T-helper 1 cell (primary cell): ENCODE measurements at places on chromosomes 16 and 17.

DNA sequence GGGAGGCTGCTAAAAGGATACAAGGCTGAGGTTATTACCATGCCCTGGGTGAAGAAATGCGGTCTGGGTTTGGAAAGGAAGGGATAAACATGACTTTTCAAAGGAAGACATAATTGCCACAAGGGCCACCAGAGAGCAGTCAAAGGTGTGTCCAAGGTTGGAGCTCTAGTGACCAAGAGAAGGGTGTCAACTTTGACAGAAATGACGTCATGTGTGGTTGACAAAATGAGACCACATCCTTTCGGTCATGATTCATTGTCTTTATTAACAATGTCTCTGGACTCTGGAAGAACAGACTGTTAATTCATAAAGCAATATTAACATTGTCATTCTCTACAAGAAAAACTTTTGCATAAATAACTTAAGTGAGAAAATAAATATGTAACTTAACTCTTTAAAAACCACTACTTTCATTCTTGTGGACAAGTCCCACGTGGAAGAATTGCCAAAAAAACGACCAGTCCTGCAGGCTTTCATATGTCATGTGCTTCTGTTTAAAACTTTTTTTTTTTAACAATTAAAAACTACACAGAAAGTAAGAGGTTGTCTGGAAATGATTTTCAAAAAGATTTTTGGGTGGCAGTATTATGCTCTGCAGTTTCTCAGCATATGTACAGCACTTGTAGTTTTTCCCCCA, 5.0 kb downstream of the SOST start:
- no peak for DNase-seq

DNA sequence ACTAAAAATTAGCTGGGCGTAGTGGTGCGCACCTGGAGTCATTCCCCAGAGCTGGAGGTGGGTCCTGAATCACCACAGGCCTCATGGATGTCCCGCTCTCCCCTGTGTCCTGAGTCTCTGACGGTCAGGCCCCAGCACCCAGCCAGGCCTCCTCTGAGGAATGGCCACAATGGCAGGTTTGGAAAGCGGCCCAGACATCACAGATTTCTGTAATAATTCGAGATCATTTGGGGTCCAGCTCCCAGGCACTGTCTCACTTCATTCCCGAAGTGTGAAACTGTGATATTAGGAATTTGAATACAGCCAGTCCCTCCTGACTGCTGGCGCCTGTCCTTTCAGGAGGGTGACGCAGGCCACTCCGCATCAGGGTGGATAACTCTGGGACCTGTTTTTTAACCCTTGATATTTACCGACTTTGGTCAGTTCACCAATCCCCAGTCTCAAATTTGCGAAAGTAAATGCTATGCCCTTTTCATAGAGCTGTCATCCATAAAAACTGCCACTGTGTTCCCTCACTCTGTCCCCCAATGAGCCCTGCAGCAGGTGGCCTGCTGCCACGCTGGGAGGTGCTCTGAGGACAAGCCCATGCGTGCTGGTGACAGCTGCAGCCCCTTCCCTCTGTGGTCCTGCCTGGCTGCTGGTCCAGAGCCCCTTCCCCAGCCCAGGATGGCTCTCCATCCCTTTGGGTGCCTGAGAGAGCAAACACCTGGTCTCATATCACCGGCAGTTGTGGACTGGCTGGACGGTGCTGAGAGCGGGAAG, 28.3 kb upstream of the RPTOR start:
- DNase-seq = no peak

- no peak for DNase-seq
These were observed 18.9 kb upstream of the MYH10 start for GRCh38 chr17:8649157-8650118.

GRCh38 chr16:52254746-52255145, 292.2 kb downstream of the TOX3 start:
- no peak for DNase-seq

DNA sequence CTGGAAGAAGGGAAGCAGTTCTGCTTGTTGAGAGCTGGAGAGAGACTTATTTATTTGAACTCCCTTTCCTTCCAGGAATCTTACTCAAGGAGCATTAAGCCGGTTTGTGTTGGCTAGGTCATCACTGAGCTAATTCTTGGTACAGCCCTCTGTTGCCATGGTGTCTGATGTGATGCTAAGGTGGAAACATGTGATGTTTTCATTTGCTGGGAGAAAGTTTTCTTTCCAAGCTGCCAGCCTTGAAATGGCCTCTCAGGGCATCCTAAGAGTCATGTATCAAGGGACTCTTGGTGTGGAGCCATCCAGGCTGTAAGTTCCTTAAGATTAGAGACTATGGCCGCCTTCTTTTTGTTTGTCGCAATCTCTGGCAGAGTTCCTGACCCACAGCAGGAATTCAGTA, 4.2 kb downstream of the PSKH1 start:
- no peak for DNase-seq

DNA sequence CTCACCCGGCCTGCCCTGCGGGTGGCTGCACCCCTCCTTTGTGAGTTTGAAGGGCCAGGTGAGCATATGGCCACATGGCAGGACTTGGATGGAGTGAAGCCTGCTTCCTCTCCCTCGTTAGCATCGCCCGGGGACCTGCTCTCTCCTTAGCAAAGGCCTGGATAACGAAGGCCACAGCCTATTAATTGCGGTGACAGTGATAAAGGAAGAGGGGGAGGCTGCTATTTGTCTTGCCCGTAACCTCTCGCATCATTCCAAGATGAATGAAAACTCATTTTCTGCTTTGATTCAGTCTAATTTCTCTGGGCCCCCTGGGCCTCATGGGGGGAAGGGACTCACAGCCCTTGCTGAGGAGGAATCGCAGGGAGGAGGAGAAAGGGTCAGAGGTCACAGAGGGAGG, 68.5 kb upstream of the LHX1 start:
- DNase-seq = no peak

- no peak for DNase-seq
These were observed 4.0 kb downstream of the WBP2 start for GRCh38 chr17:75850928-75851692.

- DNase-seq = no peak
These were observed 19.5 kb downstream of the ATP2A3 start for GRCh38 chr17:3944485-3945388.

GRCh38 chr16:65118871-65119270, 3.0 kb downstream of the CDH11 start:
- no peak for DNase-seq

GRCh38 chr17:2095536-2095910, 40.6 kb downstream of the HIC1 start:
- DNase-seq = no peak

- no peak for DNase-seq
These were observed 56.9 kb upstream of the TRAP1 start for GRCh38 chr16:3774156-3774767.

GRCh38 chr17:28570716-28571360, 486 bp downstream of the PIGS start:
- peak; percentile 41 for DNase-seq

DNA sequence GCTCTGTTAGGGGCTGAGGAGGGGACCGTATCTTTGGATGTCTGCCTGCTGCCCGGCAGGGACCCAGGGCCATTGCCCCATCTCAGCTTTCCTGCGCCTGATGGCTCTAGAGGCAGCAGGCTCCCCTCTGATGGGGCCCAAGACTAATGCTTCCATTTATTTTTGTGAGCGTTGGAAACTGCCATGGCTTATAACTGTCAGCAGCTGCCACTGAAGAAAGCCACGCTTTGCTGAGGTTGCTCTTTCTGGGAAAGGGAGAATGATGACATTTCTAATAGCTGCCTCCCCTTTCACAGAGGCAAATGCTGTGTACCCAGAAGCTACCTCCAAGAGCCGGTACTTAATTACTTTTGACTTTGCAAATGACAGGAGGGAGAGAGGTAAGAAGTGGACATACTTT, 103.8 kb downstream of the HAPSTR1 start:
- no peak for DNase-seq

- DNase-seq = no peak
These were observed 130.3 kb downstream of the RAB11FIP4 start for GRCh38 chr17:31521632-31522283.

DNA sequence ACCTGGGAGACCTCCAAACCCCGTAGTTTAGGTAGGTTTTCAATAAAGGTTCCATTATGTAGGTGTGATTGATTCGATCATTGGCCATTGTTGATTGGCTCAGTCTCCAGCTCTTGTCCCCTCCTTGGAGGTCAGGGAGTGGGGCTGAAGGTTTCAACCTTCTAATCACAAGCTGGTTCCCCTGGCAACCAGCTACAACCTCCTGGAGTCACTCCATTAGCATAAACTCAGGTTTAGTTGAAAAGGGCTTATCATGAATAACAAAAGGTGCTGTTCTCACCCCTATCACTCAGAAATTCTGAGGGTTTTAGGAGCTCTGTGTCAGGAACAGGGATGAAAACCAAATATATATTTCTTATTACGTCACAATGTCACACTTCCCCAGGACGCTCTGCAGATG, 28.5 kb downstream of the TMEM132E start:
- DNase-seq = no peak

DNA sequence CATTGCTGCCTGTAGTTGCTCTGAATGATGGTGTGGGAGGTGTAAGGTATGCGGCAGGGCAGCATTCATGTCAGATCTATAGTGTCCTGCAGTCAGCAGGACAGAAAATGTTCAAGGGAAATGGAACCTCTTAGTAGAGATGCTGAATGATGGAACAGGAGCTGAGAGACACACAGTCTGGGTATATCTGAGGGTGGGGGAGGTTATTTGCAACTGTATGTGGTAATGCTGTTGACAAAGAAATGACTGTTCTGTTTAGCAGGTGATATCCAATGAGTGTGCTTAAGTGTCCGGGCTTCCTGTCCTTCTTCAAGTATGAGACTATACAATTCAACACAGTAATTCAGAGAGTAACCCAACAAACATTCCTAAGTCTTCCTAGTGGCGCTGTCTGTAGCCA, 46.6 kb downstream of the STH start:
- no peak for DNase-seq

GRCh38 chr17:71980171-71980570, 140.6 kb upstream of the SOX9 start:
- DNase-seq = no peak

GRCh38 chr17:35764123-35764991, 3.7 kb downstream of the C17orf50 start:
- peak; percentile 80 for DNase-seq

DNA sequence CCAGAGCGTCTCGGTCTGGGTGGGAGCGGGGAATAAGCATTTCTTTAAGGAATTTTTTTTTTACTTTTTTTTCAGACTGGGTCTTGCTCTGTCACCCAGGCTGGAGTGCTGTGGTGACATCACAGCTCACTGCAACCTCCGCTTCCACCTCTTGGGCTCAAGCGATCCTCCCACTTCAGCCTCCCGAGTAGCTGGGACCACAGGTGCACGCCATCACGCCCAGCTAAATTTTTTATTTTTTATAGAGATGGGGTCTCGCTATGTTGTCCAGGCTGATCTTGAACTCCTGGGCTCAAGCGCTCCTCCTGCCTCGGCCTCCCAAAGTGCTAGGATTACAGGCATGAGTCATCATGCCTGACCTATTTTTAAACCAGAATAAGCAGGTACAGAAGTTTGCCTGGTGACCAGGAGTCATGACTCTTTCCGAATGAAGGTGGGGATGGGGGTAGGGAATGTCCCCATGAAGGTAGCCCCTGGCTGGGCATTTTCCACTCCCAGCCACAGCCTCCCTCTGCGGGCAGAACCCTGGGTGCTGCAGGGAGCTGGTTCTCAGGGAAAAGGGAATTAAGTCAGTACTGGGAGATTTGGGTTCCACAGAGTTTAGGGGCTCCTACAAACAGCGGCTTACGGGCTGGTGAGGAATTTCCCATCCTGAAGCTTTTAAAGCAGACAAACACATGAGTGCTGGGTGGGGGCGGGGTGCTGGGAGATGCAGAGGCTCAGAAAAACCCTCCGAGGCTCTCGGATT, 48.3 kb downstream of the TBC1D16 start:
- DNase-seq = no peak

DNA sequence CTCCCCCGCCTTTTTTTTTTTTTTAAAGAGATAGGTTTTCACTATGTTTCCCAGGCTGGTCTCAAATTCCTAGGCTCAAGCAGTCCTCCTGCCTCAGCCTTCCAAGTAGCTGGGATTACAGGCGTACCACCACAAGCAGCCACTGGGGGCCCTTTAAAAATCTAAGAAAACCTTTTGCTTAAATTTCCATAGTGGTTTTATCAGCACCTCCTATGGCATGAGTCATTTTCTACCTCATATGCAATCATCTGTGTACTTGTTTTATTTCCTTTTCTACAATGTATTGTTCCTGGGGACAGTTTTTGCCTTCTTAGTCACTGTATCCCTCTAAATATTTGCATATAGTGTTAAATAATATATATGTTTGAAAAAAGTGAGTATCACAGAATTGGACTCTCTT, 29.2 kb downstream of the GNA13 start:
- DNase-seq = no peak
